Right cardiac atrium (tissue), 5 donors: ENCODE measurements at places on chromosomes 6 and 20.

DNA sequence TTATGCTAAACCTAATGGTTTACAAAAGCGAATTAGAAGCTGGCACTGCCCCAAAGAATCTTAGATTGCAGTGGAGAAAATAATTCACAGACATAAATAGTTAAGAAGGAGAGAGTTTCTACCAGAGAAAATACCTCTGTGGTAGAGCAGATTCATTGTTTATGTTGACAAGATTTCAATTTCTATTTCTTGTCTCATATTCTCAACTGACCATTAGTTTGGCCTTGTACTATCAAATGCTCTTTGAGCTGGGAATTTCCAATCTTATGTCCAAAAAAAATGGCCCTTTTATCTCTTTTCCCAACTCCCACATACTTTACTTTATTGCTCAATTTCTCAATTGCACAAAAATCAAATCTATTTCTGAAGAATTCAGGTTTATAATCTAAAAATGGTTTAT is 804.1 kb upstream of the CITED2 start:
- no peak for DNase-seq

- no peak for DNase-seq
Observed at GRCh38 chr20:60446267-60447111, 488.3 kb downstream of the CDH26 start.

DNA sequence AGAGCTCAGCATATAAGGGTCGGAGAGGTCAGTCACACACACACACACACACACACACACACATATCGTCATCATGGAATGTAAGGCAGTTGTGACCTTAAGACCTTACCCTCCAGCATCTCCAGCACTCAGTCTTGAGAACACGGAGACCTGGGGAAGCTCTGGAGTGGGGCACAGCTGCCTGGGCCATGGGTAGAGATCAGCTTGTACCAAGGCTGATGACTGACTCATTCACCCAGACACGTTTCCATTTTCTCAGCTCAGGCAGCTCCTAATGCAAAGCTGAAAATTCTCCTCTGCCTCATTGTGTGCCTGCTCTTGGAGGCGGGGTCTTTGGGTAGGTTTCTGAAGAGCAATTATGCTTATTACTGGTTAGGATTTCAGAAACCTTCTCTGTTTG is 38.3 kb upstream of the PDYN start:
- DNase-seq, result no peak

GRCh38 chr6:89033461-89033860 is 47.1 kb upstream of the PNRC1 start:
- DNase-seq, result no peak

GRCh38 chr6:137265561-137266308 is 46.5 kb upstream of the IFNGR1 start:
- DNase-seq, result no peak

GRCh38 chr6:21941926-21942325 is 348.4 kb downstream of the SOX4 start:
- DNase-seq, result no peak

DNA sequence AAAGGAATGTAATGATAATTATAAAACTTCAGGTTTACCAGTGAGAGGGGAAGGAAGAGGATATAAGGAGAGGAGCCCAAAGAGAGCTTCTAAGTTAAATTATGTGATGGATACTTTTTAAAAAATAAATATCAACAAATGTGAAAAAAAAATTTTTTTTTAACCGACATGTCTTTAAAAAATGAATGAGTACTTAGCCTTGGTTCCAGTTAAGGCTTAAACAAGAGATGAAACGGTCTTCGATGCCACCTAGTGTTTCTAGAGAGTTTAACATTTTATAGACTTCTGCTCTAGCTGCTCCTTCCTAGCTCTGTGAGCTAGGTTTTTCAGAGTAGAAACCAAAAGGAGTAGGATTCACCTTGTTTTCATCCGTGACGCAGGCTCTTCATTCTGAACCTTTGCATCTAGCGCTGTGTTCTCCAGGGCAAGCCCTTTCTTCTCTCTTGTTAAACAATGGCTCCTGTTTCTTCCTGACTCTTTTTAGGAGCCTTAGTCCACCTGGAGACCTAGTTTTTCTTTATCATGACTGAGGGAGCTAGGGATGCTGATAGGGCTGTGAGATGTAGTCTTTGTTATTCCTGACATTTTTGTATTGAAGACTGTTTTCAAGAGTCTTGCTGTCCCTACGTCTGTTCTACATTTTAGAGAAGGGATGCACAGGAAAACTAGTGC is 42.4 kb upstream of the GNRH2 start:
- DNase-seq, result no peak

GRCh38 chr6:130776287-130776925 is 50.8 kb upstream of the SMLR1 start:
- DNase-seq, result no peak
